Stimulated activated CD8-positive, alpha-beta memory T cell treated with anti-CD3 and anti-CD28 coated beads, Interleukin-7, amount 100 ng/mL, for 24 hours (primary cell): ENCODE measurements at places on chromosomes 5 and 9.

DNA sequence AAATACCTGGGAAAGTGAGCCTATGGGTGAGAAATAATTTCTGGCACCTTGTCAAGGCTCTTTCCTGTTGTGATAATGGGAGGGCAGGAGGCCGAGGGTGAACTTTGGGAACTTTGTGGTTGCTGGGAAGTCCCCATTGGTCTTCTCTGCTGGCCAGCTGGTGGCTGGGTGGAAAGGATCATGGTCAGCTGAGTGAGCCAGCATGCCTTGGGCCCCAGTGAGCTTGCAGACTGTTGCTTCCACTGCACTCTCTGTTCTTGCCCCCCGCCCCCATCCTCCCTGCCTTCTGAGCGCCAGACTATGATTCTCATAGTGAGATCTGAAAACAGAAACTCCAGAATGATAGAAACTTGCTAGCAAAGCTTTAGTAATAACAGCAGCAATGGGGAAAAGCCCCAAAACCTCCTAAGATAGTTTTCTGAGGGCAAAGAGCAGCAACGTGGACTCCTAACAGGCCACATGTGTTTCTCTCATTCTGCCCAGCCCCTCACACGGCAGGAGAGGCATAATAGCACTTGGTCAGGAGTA is 139.2 kb upstream of the SMARCA2 start:
- peak; percentile 49 for DNase-seq

GRCh38 chr5:108093186-108093585 is 288.7 kb downstream of the FBXL17 start:
- DNase-seq: no peak

DNA sequence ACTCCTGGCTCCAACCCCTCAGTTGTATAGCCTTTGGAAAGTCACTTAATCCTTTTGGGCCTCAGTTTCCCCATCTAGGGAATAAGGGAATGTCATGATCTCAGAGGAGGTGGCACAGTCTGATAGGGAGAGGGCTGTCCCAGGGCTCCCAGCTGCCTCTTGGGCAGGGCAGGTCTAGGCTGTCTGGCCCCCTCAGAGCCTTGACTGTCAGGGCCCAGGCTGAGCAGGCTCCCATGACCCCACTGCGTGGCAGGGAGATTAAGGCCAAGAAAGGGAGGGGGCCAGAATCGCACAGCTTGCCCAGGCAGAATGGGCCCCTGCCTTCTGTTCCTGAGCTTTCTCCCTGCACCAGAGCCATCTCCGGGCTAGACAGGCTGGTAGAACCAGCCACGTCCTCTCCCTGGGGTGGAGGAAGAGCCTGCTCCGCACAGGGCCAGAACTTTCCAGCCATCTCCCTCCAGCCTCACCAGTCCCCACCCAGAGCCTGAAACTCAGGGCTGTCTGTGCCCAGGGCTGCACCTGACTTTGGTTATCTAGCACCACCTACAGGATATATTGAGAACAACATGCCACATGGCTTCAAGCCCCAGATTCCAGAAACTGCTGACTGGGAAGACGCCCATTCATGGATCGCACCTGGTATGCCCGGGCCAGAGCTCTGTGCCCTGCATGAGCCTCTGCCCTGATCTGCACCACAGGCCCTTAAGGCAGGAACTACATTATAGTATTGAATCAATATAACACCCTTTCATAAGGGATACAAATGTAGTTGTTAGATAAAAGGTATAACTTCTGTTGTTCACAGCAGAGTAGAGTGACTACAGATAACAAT is 32.1 kb downstream of the NAIF1 start:
- no peak for DNase-seq

GRCh38 chr5:54959673-54960418 is 25.5 kb downstream of the ESM1 start:
- no peak for DNase-seq

- no peak for DNase-seq
Observed at GRCh38 chr5:145585443-145586148, 249.5 kb downstream of the PRELID2 start.

GRCh38 chr5:143569722-143570567 is 166.5 kb upstream of the NR3C1 start:
- no peak for DNase-seq

GRCh38 chr5:56517011-56517416 is 283.9 kb upstream of the ANKRD55 start:
- DNase-seq: no peak

- DNase-seq: no peak
Observed at GRCh38 chr5:176921714-176922113, 22.6 kb upstream of the HK3 start.

- no peak for DNase-seq
Observed at GRCh38 chr9:5708414-5708813, 79.5 kb downstream of the RIC1 start.

GRCh38 chr9:126217797-126218196 is 108.8 kb upstream of the MVB12B start:
- DNase-seq: no peak

- no peak for DNase-seq
Observed at GRCh38 chr9:73034962-73035361, 82.1 kb upstream of the ALDH1A1 start.

GRCh38 chr5:59066367-59067163 is 483.7 kb downstream of the RAB3C start:
- DNase-seq: no peak

GRCh38 chr5:134439210-134439654 is 27.6 kb upstream of the CDKN2AIPNL start:
- no peak for DNase-seq

GRCh38 chr9:85871008-85871407 is 69.9 kb upstream of the NAA35 start:
- DNase-seq: no peak

- DNase-seq: no peak
Observed at GRCh38 chr5:116872986-116873385, 298.4 kb upstream of the SEMA6A start.

DNA sequence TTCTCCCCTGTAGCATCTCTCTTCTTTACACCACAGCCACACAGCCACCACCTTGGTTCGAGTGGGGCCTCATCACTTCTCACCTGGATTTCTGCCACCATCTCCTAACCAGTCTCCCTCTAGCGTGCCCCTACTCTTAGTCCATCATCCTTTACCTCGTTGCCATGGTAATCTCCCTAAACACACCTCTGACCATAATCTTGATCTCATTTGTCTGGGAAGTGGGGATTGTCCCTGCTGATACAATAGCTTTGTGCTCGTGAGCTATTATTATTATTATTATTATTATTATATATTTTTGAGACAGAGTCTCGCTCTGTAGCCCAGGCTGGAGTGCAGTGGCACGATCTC is 76.5 kb upstream of the HSPA9 start:
- no peak for DNase-seq

GRCh38 chr5:156802501-156802900 is 47.6 kb upstream of the PPP1R2B start:
- no peak for DNase-seq

DNA sequence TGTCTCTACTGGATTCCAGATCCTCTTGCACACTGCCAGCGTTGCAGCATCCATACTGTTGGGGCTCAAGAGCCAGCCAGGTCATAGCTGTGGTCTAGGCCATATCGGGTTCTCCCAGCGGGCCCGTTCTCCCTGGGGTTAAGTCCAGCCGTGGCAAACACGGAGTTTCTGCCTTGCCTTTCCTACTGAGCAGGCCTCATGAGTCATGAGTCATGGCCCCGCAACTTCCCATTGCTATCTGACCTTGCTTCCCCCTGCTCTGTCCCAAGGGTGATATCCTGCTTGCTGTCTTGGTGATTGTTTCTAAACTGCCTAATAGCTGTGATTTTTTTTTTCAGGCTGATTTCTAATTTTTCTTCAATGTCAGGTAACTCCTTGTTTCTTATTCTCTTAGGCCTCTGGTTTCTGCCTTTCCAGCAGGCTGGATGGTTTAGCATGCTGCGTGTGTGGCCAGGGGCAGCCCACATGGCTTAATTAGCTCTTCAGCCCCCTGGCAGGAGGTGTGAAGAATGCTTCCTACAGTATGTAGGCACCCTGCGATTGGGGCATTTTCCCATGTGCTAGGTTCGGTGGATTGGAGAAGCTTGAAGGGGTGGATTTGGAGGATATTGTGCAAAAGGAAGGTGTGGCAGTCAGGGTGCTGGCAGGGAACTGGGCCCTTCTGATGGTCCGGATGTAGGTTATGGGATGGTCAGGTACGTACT is 18.7 kb downstream of the DAPK1 start:
- DNase-seq: no peak

GRCh38 chr5:6088706-6089105 is 289.6 kb downstream of the MED10 start:
- DNase-seq: no peak

GRCh38 chr5:15936505-15937245 is 242.9 kb downstream of the MARCHF11 start:
- DNase-seq: no peak
